Stimulated activated CD4-positive, alpha-beta T cell treated with anti-CD3 and anti-CD28 coated beads, Interleukin-12 subunit alpha, Interleukin-12 subunit beta, amount 100 ng/mL, for 4 hours (primary cell): ENCODE measurements at places on chromosomes 7 and 10.

- no peak for DNase-seq
Measured at GRCh38 chr10:62096256-62096933, 172.2 kb downstream of the RTKN2 start.

- no peak for DNase-seq
Measured at GRCh38 chr10:78777466-78777865, 291.3 kb upstream of the ZMIZ1 start.

GRCh38 chr7:100394077-100394476, 20.8 kb downstream of the PILRA start:
- no peak for DNase-seq

- DNase-seq = no peak
Measured at GRCh38 chr7:36597090-36597773, 127.1 kb downstream of the AOAH start.

GRCh38 chr10:12605580-12606405, 256.4 kb downstream of the CAMK1D start:
- DNase-seq = peak; percentile 34

- no peak for DNase-seq
Measured at GRCh38 chr10:86127274-86127819, 239.2 kb downstream of the GRID1 start.

DNA sequence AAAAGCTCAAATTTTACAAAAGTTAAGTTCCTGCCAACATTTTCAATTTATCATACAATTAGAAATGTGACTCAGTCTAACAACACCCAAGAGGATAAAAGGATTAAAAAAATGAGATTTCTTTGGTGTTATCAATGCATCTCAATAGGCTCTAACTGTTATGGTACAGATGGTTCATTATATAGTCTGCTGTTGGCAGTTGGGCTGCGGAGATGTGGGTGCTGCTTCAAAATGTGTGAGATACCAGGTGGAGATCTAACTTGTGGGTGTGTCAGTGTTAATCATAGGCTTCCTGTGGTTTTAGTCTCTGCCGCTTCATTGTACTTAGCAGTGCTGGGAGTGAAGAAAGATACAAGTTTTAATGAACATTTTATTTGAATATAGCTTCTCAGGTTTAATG, 231.2 kb downstream of the EXOC4 start:
- DNase-seq = peak; percentile 18

DNA sequence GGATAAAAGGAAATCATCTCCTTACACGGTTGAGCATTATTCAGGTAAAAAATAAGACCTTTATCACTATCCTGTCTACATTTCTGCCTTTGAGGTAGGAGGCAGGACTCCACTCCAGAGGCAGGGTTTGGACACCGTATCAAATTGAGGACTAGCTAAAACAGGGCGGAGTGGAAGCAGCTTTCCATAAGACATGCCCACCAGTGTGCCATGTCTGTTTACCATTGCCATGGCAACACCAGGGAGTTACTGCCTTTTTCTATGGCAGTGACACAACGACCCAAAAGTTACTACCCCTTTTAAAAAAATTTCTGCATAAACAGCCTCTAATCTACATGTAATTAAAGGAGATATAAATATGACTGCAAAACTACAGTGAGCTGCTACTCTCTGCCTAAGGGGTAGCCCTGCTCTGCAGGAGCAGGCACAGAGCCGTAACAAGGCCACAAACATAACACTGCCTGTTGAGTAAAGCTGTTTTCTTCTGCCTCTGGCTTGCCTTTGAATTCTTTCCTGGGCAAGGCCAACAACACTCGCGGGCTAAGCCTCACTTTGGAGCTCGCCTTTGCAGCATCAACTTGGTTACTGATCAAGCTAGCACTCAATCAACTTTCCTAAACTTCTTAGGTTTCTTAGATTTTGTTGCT, 26.5 kb downstream of the DGKB start:
- no peak for DNase-seq

GRCh38 chr7:1607001-1607400, 37.2 kb upstream of the PSMG3 start:
- no peak for DNase-seq

DNA sequence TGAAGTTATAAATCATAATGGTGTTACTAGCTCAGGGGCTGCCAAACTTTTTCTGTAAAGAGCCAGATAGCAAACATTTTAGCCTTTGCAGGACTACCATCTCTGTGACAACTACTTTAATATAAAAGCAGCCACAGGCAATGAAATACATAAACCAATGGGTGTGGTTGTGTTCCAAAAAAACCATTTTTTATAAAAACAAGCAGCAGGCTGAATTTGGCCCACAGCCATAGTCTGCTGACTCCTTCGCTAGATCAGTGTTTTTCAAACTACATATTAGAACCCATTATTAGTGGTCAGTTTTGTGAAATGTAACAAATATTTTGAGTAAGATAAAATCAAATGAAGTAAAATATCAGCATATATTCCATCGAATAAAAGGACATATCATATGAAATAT, 13.6 kb downstream of the GNG11 start:
- DNase-seq = no peak

DNA sequence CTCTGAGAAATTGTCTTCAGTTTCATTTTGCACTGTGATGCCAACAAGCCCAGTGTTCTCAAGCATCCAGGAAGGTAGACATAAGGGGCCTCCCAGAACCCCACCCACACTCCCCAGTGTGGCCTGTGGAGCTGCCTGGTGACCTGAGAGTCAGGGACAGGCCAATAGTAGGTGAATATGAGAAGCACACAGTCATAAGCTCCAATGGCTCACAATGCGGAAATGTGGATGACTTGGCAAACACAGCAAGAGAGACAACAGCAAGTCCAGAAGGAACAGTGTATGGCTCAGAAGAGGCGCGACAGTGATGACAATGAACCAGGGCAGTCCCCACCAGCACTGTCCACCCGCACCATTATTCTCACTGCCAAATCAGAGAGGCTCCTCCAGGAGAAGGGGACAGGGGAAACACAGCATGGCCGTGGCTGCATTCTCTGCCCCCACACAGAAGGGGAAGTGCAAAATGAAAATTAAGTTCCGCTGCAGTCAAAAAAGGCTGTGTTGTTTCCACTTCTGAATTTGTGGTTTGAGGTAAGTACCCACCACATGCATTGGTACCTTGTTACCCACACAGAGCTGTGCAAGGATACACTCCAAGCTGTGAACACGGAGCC, 419.8 kb downstream of the GRID1 start:
- no peak for DNase-seq

GRCh38 chr10:22597138-22597537, 117.2 kb downstream of the PIP4K2A start:
- DNase-seq = no peak

GRCh38 chr7:36762394-36762793, 38.1 kb upstream of the AOAH start:
- no peak for DNase-seq

DNA sequence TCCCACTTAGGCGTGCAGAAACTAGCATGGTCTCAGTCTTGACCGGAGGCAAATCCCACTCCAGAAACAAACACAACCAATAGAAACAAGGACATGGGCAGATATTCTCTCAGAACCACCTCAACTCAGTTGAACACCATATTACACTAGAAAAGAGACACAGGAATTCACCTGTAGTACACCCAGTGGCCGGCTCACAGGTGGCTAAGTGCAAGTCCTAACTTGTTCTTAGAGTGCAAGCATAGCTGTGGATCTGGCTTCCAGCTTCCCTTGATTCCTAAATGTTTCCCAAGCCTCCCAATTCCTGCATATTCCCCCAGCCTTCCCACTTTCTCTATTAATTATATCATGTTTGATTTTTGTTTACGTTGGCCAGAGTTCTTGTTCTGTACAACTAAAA, 164.4 kb downstream of the TPK1 start:
- no peak for DNase-seq

DNA sequence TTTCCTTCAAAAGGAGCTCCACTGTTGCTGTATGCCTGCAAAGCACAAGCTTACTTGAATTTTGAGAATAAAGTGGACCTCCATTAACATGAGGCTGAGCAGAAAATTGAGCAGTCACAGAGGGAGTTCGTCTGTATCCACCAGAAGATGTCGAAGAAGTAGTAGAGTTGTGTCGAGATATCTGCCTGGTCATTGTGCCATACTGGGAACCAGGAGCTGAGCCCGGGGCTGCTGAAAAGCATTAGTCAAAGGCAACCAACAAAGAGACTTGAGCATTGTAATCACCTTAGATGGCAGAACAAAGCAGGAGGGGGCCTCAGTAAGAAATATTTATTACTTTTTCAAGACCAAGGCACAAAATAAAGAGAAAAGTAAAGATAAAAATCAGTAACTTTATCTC, 61.5 kb downstream of the PDSS1 start:
- DNase-seq = no peak

GRCh38 chr7:148222721-148223120, 367.8 kb upstream of the C7orf33 start:
- DNase-seq = no peak

GRCh38 chr10:125218967-125219366, 58.6 kb upstream of the CTBP2 start:
- DNase-seq = no peak

DNA sequence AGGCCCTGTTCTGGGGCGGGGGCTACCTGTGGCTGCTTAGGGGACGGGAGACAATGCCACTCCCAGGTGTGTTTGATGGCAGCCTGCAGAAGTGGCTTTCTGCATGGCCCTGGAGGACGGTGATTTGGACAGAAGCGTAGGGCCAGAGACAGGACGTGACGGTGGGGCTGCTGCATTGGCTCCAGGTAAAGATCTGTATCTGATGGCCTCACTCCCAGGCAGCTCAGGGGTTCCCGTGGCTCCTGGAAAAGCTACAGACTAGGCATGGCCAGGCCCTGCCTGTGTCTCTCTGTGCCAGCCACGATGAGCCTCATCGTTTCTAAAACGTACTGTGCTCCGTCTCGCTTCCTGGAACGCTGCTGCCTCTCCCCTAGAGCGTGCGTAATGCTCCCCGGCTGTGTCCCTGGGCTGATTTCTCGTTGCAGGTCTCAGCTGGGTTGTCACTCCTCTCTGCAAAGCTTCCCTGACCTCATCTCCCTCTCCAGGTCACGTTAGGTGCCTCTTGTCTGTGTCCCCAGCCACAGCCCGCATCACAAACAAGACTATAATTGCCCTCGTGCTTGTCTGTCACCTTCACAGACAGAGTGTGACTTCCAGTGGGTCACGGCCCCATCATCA, 12.6 kb downstream of the GTF2IRD1 start:
- DNase-seq = no peak

GRCh38 chr7:87687653-87688254, 59.6 kb downstream of the RUNDC3B start:
- no peak for DNase-seq

DNA sequence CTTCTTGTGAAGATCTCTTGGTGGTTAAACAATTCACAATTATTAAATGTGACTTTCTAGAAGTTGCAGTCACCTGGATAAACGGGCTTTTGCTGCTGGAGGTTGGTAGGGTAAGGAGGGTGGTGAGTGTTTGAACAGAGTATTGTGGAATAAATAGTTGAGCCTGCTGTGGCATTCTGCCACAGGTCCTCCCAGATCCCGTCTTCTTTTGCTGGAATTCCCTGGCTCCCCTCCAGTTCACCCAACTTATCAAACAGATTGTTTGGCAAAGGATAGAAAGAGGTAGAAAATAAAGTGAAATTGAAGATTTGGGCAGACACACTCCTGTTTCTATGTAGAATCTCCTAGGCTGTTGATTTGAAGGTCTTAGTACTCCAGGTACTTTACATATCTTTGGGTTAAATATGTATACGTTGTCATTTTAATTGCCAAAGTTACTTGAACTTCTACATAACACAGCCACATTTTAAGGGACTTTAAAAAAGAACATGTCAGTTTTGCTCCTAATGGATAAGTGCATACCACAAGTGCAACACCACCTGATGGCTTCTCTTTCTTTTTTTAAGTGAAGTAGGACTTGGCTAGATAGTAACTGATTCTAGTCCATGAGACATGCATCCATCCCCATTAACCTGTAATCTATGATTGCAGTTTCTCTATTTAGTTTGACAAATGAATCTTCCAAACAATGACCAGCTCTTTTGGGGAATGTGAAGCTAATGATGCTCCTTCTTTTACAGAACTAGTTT, 83.0 kb downstream of the ARL4A start:
- DNase-seq = no peak

GRCh38 chr7:84042110-84042539, 152.5 kb downstream of the SEMA3A start:
- DNase-seq = no peak

GRCh38 chr10:124994573-124995473, 52.9 kb downstream of the ZRANB1 start:
- no peak for DNase-seq

DNA sequence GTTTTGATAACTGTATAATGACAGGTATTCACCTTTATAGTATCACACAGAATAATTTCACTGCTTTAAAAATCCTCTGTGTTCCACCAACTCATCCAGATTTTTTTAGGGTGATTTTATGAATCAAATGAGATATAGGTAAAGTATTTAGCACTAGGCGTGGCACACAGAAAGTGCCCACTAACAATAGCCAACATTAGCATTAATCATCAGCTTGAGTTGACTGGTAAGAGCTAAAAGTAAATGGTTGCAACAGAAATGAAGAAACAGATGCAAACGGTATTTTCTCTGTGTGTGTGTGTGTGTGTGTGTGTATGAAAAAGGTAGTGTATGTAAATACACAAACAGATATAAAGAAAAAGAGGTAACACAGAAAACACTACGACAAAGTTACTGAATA, 378.8 kb upstream of the ETV1 start:
- no peak for DNase-seq

DNA sequence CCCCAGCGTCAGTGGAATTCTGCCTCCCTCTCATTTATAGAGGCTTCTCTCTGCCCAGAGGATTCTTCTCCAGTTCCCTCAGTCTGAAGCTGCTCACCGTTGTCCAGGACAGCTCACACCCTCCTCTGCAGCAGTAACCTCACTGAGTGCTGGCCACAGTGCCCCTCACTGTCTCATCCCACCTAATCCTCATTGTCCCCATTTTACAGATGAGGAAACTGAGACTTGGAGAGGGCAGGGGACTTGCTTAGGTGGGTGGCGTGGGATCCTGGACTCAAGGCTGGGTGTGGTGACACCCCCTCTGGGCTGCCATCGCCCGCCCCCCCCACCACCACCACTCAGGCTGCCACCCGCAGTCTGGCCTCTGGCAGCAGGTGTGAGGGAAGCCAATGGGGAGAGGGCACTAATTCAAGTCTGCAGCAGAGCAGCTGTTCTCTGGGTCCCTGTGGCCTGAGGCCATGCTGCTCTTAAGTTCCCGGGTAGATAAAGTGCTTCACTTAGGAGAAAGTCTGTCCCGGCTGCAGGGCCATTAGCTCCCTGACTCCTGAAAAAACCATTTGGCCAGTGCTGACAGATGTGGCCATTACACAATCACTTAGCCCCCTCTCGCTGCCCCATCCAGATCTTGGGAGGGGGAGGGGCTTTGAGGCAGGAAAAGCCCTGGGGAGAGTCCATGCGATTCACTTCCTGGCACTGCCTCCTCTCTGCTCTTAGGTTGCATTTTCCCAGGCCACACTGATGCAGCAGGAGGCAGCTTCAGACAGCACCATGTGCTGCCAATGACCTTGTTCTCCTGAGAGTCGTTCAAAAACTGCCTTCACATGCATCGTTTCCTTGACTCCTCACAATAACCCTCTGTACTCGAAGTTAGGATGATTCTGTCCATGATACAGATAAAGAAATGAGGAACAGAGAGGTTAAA, 36.3 kb downstream of the DRGX start:
- no peak for DNase-seq
